CD4-positive, alpha-beta T cell treated with Interleukin-1 beta for 1 hour (primary cell): ENCODE measurements at places on chromosomes 2 and 18.
A peak's percentile ranks its signal among the peaks of the same experiment; 100 is the strongest.

DNA sequence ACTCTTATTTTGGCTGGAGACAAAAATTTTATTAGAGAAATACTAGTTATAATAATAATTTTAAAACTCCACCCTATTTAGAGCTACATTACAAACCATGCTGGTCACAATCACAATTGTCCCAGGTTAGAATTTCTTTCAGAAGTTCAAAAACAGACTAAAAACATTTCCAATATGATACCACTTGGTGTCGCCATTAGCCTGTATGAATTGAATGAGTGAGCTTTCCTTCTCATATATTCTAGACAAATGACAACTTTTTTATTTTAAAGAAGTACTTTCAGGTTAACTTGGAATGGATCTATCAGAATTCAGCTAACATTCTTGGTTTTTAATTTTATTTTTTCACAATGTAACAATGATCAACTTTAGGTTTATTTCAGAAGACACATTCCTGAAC lies 48.0 kb downstream of the SERPINB8 start:
- DNase-seq: no peak

DNA sequence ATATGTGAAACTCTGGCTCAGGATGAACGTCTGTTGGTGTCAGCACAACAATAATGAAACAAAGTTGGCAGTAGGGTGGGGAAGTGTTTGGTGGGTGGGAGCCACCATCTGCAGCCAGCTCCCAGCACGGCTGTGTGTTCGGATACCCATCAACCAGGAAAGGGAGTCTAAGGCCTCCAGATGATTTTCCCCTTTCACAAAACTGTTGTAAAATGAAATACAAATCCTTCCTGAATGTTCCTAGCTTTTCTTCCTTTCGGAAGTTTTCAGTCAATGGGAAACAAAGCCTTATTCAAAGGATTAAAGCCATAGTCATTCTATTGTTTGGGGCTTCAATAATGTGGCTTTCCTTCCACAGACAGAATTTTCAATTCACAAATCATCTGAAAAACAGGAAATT lies 14.5 kb upstream of the DARS1 start:
- DNase-seq: no peak

- DNase-seq: no peak
Observed at GRCh38 chr2:137950238-137950637, 14.0 kb upstream of the HNMT start.

DNA sequence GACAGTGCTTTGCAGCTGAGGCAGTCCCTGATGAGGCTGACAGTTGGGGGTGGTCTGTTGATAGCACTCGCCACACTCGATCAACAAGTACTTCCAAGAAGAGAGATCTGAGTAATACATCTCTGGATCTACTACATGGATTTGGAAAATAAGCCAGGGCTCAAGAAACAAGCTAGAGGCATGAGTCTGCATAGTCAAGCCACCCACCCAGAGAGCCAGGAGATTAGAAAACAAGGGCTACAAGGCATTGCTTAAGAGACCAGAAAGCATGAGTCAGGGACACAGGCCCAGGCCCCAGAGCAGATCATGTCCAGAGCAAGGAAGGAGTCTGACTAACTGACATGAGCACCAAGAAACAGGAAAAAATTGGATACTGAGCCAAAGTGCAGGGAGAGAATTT lies 196.9 kb upstream of the CWC22 start:
- DNase-seq: no peak

DNA sequence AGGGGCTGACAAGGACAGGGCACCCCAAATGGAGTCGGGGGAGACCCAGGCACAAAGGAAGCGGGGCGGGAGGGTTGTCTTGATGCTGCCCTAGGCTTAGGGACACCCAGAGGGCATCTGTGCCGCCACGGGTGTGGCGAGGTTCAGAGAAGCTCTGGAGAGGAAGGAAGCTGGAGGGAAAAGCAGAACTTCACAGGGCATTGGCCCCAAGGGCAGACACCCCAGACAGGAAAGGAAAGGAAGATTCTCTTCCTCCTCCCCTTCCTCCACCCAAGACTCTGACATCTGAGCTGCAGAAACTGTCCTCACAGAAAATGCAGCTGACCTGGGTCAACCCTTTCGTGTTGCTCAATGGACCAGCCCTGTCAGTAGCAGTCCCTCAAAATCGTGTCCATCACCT lies 25.6 kb downstream of the DNMT3A start:
- DNase-seq: peak; percentile 56

- DNase-seq: no peak
Observed at GRCh38 chr2:220259662-220260061, 632.2 kb downstream of the SLC4A3 start.

DNA sequence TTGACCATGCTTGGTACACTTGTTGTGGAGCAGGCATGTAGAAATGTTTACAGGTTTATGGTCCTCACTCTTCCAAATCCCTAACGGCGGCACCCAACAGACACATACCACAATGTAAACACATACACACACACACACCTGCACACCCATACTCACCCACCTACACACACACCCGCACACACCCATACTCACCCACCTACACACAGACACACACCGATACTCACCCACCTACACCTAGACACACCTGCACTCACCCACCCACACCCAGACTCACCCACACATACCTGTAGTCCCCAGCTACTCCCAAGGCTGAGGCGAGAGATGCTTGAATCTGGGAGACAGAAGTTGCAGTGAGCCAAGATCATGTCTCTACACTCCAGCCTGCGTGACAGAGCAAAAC lies 1.5 kb upstream of the RAB6D start:
- no peak for DNase-seq

GRCh38 chr2:40401896-40402295 lies 50.0 kb downstream of the SLC8A1 start:
- DNase-seq: no peak

GRCh38 chr2:138827426-138828054 lies 47.4 kb upstream of the NXPH2 start:
- peak; percentile 9 for DNase-seq

- DNase-seq: peak; percentile 4
Observed at GRCh38 chr2:70767079-70767698, 811 bp downstream of the ADD2 start.

DNA sequence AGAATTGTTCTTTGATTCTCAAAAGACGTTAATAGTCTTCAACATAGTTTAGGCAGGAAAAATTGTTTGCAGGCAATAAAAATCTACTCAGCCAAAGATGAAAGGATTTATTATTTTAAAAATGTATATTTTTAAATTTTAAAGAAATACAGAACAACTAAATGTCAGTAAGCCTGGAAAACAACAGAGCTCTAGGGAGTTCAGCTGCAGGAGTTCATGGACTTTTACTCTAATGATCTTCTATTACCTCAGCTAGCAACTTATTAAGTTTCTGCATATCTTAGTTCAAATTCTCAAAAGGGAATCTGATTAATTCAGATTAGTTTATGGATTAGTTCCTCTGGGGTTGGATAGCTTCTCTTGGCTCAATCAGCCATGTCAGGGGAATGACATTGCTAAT lies 17.9 kb upstream of the XIRP2 start:
- DNase-seq: no peak

DNA sequence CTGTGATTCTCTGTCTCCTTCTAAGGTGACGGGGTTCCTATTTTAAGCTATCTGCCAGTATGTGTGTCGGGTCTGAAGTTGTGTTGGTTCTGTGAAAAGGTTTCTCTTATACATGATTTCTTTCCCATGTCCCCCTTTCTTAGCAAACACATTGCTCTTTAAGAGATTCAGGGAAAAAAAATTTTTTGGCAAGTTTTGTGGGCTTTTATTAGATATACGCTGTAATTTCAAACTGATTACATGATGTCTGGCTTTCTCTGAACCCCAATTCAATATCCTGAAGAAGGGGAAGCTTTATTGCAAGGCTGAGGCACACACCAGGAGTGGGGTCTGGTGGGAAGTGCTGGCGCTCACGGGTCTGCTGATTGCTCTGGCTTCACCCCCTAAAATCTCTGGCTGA lies 210.6 kb downstream of the AGPS start:
- DNase-seq: no peak

GRCh38 chr18:21241301-21242048 lies 557 bp upstream of the GREB1L start:
- DNase-seq: no peak

GRCh38 chr2:220628252-220628651 lies 943.9 kb downstream of the EPHA4 start:
- DNase-seq: no peak

DNA sequence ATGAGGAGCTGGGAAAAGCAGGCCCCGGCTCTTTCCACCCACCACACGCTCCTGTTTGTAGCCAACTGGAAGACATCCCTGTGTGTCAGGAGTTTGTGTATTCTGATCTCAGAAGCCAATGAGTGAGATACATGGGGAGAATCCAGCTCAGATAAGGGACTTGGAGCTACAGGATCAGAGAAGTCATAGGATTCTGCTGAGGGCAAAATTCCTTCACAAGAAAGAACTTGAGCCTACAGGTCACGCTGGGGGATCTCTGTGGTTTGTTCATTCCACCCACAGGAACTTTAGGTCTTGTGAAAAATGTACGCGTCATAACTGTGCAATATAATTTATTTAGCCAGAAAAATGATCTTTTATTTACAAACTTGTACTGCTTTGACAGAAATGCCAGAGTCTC lies 80.1 kb upstream of the SMIM21 start:
- no peak for DNase-seq

GRCh38 chr2:181682026-181682789 lies 1.9 kb upstream of the NEUROD1 start:
- no peak for DNase-seq

- no peak for DNase-seq
Observed at GRCh38 chr2:6782517-6783237, 83.0 kb downstream of the CMPK2 start.

GRCh38 chr2:166042356-166042755 lies 85.5 kb downstream of the SCN1A start:
- no peak for DNase-seq

DNA sequence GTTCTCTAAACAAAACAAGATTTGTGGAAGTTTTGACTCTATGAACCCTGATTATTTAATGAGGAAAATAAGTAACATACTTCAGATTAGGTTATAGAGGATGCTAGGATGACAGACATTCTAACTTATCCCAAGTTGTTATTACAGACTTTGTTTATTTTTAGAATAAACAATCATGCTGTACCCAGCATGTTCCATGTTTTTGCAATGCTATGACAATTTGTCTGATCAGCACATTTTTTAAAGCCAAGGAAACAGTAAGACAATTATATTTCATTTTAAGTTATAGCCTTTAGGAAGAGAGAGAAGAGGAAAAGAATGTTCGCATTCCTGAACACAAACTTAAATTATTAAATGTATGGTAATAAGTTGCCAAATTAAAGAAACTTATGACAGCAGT lies 119.8 kb downstream of the KYNU start:
- no peak for DNase-seq

GRCh38 chr2:223054193-223054781 lies 2.3 kb downstream of the KCNE4 start:
- DNase-seq: no peak

GRCh38 chr2:215431778-215432758 lies 3.8 kb downstream of the FN1 start:
- no peak for DNase-seq

GRCh38 chr2:139296672-139297209 lies 516.6 kb upstream of the NXPH2 start:
- DNase-seq: no peak

- no peak for DNase-seq
Observed at GRCh38 chr2:13260402-13260801, 543.7 kb downstream of the TRIB2 start.
